Activated CD4-positive, alpha-beta T cell treated with anti-CD3 and anti-CD28 coated beads, Interleukin-2, amount 50 U/mL, for 48 hours (primary cell): ENCODE measurements at places on chromosomes 4 and X.

GRCh38 chr4:100177855-100178254 lies 12.4 kb downstream of the DDIT4L start:
- no peak for DNase-seq

GRCh38 chrX:136210243-136210642 lies 41.0 kb downstream of the MAP7D3 start:
- no peak for DNase-seq

GRCh38 chr4:103091601-103092223 lies 7.9 kb downstream of the BDH2 start:
- DNase-seq, result no peak

- no peak for DNase-seq
Measured at GRCh38 chr4:144518181-144518895, 127.6 kb upstream of the HHIP start.

GRCh38 chr4:182207830-182208396 lies 35.3 kb upstream of the TENM3 start:
- DNase-seq, result no peak

DNA sequence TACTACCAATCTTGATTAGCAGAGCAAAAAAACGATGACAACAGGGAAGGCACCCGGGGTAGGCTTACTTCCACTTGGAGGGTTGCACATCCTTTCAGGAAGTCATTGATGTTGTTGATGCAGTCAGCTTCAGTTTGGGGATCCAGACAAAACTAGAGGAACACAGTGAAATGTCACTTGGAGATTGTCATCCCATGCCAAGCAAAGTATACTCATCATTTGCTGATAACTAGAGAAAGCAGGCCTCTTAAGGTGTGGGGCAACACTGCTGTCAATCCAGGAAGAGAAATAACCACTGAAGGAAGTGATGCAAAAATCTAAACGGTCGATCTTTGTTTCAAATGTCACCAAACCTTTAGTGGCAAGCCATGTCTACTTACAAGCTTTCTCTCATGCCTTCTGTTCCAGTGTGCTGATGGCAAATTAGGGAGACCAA lies 1.4 kb downstream of the ARHGEF6 start:
- DNase-seq, result no peak

GRCh38 chr4:143432258-143432591 lies 81.3 kb upstream of the SMARCA5 start:
- DNase-seq, result no peak

DNA sequence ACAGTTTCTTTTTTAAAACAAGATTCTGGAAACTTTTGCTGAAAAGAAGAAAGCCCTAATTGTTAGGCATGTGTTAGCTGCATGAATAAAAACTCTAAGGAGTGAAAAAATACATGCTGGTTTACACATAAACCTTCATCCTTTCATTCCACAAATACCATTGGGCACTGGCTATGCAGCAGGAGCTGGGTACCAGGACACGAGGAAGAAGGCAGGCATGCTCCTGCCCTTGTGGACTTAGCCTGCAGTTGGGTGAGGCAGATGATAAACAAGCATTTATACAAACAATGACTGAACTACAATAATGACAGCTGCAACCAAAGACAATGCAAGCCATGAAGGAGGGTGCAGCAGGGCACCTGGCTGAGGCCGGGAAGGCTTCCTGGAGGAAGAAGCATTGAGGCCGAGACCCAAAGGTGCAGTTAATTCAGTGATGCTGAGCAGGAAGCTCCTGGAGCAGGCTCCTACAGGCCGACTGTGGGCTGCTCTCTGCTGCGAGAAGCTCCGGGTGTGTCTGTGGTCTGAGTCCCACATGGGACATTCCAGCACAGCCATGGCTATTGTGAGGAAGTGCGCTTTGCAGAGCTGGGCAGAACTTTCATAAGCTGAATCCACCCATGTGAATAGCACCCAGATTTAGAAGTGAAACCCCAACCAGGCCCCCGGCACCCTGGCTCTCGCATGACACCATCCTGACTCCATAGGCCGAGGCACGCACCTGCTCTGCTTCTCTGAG lies 44.0 kb upstream of the MXD4 start:
- no peak for DNase-seq

- no peak for DNase-seq
Measured at GRCh38 chr4:82601242-82602015, 39.6 kb upstream of the TMEM150C start.

GRCh38 chrX:15465347-15465746 lies 27.8 kb downstream of the PIR start:
- DNase-seq, result no peak
